ENCODE measurements at places on chromosomes 3 and 15. TPM values are rescaled to one million over a fixed set of nuclear protein-coding genes. Genes with fewer than 3 reads are reported as not detected.

ANKRD63 gene
- total RNA-seq, result 0.25 TPM

RBMS3 gene
- not detected for total RNA-seq

SNURF gene
- 24.1 TPM for total RNA-seq

ADCY5 gene
- total RNA-seq, result not detected

RAB7A gene
- total RNA-seq, result 138 TPM

BDH1 gene
- 59.3 TPM for total RNA-seq

FETUB gene
- not detected for total RNA-seq

SHF gene
- total RNA-seq, result 15.4 TPM

GABRA5 gene
- total RNA-seq, result not detected
